ENCODE measurements at places on chromosomes 16 and 17.

DNA sequence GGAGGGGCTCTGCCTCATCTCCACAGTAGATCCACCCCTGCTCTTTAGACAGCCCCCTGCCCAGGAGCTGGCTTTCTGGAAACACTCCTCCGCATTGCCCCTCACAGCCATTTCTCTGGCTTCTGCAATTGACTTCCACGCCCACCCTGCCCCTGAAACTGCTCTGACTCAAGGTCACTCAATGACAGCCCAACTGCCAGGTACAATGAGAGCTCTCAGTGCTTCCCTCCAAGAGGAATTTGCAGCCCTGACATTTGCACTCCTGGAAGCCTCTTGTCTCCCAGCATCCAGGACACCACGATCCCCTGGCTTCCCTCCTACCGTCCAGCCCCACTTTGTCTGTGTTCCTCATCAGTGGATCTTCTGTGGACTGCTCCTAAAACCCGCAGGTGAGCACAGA, 421.5 kb downstream of the SOX9 start:
- DNase-seq, result no peak

DNA sequence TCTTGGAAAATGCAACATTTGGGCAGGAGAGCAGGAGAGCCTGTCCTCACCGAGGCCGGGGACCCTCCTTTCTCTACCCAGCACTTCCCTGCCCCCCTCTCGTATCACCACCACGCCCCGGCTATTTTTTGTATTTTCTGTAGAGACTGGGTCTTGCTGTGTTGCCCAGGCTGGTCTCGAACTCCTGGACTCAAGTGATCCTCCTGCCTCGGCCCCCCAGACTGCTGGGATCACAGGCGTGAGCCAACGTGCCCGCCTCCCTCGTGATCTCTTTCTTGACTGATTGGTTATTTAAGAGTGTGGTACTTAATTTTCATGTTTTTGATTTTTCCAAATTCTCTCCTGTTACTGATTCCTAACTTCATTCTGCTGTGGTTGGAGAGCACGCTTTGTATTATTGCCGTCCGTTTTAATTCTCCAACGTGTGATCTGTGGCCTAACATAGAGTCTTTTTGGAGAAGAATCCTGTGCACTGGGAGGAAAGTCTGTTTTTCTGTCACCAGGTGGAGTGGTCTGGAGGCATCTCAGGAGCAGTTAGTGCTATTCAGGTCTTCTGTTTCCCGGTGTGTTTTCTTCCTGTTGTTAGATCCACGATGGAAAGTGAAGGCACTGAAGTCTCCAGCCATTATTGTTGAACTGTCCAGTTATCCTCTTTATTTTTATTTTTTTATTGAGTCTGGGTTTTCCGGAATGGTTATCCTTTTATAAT, 40.4 kb downstream of the ZNF778 start:
- no peak for DNase-seq

GRCh38 chr16:73420676-73421075, 372.7 kb upstream of the ZFHX3 start:
- DNase-seq, result no peak

DNA sequence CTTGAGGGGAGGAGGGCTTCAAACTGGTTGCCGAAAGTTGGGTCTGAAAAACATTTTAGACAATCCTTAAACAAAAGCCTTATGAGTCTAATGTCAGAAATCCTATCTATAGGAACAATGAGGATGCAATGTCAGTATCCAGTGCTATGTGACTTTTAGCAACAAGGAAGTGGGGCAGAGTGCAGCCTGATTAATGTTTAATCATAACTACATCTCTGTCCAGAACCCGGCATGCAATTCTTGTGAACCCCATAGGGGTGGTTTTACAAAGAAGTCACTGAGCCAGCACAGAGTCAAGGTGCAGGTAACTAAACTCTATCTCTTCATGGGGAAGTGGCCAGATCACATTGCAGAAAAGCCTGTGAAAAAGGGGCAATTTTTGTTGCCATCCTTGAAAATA, 267.5 kb downstream of the HS3ST4 start:
- no peak for DNase-seq

DNA sequence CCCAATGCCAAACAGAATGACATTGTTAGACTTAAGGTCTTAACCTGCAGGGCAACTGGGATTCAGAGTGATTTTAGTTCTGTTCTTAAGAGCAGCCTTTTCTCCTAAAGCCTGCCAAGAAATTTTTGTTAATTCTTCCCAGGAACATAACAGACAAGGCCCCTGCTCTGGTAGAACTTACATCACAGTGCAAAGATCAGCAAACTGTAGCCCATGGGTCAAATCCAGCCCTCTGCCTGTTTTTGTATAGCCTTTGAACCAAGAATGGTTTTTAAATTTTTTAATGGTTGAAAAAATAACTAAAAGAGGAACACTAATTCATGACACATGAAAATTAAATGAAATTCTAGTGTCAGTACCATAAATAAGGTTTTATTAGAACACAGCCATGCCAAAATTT, 3.8 kb downstream of the ACSM3 start:
- DNase-seq, result no peak

Measured in germinal center (tissue), 1 donor.